Naive thymus-derived CD4-positive, alpha-beta T cell (primary cell): ENCODE measurements at places on chromosomes 5 and 9. TPM values are rescaled to one million over a fixed set of nuclear protein-coding genes. Genes with fewer than 3 reads are reported as not detected.

DNA sequence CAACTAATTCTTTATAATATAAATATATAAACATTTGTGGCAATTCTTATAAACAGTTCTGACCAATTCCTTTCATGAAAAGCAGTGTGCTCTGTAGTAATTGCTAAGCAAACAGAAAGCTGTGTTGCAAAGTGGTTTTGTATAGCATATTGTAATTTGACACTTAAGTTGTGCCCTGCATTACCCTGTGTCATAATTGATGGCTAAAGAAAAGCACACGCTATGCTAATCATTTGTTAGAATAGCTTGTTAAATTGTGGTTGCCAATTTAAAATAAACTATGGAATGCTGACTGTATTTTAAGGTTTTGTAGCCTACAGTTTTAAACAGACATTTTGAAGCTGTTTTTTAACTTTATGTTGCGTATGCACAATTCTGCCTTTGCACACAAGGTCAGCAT lies 140.0 kb downstream of the PBX3 start:
- no peak for DNase-seq

GRCh38 chr5:161138751-161139455 lies 286.9 kb upstream of the ATP10B start:
- no peak for DNase-seq

The DDX4 gene
- total RNA-seq: not detected

The FRRS1L gene
- not detected in 2 replicates for total RNA-seq

- no peak for DNase-seq
Measured at GRCh38 chr5:90446961-90447360, 27.6 kb downstream of the MBLAC2 start.

GRCh38 chr5:143772621-143773020 lies 39.3 kb upstream of the HMHB1 start:
- no peak for DNase-seq

The C5orf58 gene
- not detected for total RNA-seq

GRCh38 chr5:94675965-94676618 lies 57.6 kb downstream of the SLF1 start:
- DNase-seq: no peak

The CCDC180 gene
- total RNA-seq: 15.9 TPM

GRCh38 chr9:115777610-115778009 lies 376.0 kb upstream of the PAPPA start:
- no peak for DNase-seq

DNA sequence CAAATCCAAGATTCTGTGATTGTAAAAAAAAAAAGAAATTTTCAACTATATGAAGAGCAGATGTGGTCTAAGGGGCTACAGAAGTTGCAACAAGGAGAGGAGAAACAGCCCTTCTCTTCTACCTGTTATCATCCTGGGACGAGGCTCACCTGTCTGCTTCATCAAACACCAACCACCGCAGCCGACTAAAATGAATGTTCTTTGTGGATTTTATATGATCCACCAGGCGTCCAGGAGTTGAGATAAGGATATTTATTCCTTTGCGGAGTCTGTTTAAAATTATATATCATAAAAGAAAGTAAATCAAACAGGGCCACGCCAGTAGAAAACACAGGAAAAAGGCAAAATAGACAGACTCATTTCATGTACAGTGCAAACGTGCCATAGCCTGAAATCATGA lies 21.5 kb downstream of the DDX31 start:
- no peak for DNase-seq

The GRXCR2 gene
- not detected for total RNA-seq

The WDR38 gene
- total RNA-seq: not detected

DNA sequence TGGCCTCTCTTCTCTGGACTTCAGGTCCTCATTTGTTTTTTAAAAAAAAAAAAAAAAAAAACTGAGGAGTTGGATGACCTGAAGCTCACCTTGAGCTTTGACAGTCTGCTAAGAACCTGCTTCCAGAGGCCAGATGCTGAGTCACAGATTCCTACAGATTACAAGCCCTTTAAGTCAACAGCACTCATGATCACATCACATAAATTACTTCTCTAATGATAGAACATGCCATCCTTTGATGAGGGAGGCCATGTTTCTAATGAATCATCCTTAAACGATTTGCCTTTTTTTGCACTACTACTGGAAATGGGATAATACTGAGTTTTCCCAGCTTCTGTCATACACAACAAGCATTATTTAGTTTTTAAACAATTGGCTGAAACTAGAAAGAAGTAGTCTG lies 34.2 kb upstream of the MYOT start:
- no peak for DNase-seq

DNA sequence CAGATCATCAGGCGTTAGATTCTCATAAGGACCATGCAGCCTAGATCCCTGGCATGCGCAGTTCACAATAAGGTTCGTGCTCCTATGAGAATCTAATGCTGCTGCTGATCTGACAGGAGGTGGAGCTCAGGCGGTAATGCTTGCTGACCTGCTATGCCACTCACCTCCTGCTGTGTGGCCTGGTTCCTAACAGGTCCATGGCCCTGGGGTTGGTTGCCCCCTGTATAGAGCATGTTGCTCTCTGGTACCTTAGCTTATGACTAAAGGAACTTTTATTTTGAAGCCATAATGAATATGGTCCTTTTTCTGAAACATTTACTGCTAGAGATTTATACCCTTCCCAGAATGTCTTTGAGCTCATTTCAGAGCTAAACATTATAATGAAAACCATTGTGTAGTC lies 3.1 kb downstream of the MAN2A1 start:
- no peak for DNase-seq

The NME5 gene
- not detected for total RNA-seq

The QRFP gene
- total RNA-seq: not detected

DNA sequence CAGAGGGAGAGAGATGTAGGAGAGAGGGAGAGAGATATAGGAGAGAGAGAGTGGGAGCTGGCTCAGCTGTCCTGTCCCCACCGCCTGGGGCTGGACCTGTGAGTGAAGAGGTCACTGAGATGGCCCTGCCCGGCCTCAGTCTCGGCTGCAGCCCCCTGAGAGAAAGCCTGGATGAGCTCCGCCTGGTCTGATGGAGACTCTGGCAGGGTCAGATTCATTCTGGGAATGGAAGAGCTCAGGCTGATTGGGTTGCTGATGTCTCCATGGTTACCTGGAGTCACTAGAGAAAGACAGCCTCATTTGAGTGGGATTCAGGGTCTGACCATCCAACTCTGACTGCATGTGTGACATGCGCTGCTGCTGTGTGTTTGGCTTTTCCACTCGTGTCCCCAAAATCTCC lies 27.1 kb upstream of the SEMA4D start:
- no peak for DNase-seq

DNA sequence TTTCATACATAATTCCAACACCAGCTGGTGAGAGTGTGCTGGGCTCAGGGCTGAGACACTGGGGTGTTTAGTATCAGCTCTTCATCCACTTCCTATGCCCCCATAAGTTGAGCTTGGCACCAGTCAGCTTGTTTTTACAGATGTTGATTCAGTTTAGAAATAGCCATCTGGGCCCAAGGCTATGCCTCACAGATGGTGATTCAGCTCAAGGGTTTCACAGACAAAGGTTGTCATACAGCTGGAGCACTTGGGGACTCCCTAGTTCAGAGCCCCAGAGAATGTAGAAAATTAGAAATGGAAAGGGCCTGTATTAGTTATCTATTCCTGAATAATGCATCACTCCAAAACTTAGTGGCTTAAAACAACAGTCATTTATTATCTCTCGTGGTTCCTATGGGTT lies 10.3 kb upstream of the CRHBP start:
- DNase-seq: no peak

The DAB2IP gene
- total RNA-seq: 0.15 TPM
